Keratinocyte (primary cell): ENCODE measurements at places on chromosomes 7 and 10. TPM values are rescaled to one million over a fixed set of nuclear protein-coding genes. Genes with fewer than 3 reads are reported as not detected.

Gene CACNB2
- polyA plus RNA-seq: 0.03 to 0.15 TPM in 2 of 3 replicates, not detected in the other

GRCh38 chr10:68469838-68470237 is 1.9 kb downstream of the DNA2 start:
- DNase-seq: no peak

GRCh38 chr10:77744245-77744644 is 106.6 kb upstream of the KCNMA1 start:
- DNase-seq: peak; percentile 73

DNA sequence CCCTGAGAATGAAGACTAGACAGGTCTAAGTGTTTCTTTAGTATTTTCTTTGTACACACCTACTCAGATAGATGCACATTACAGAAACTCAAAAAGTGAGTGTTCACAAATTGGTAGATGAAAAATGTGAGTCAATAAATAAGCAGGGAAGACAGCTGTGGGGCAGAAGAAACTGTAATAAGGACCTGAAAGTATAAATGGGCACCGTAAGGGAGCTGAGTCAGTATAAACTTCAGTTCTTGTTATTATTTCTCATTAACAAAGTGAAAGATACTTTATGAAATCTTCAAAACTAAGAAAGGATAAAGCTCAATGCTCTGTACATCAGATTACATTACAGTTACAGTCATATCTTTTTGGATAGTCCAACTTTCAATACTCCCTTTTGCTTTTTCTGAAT is 2.5 kb downstream of the MTPN start:
- no peak for DNase-seq

DNA sequence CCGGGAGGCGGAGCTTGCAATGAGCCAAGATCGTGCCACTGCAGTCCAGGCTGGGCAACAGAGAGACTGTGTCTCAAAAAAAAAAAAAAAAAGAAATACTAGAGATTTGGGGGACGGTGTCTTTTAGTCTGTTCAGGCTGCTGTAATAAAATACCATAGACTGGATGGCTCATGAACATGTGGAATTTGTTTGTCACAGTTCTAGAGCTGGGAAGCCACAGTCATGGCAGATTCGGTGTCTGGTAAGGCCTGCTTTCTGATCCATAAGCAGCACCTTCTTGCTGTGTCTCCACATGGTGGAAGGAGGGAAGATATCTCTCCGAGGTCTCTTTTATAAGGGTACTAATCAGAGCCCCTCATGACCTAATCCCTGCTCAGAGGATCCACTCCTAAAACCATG is 102.7 kb upstream of the MKLN1 start:
- DNase-seq: no peak
